ENCODE measurements at places on chromosomes 5 and 9.

- DNase-seq, result peak; percentile 9
Measured at GRCh38 chr5:73448463-73449136, at the start of gene FOXD1. Gene FOXD1 (minus strand): TSS chr5:73448777. CDS start chr5:73448362, 415 bp downstream.

GRCh38 chr5:162496100-162496808 is 428.7 kb downstream of the GABRG2 start:
- no peak for DNase-seq

DNA sequence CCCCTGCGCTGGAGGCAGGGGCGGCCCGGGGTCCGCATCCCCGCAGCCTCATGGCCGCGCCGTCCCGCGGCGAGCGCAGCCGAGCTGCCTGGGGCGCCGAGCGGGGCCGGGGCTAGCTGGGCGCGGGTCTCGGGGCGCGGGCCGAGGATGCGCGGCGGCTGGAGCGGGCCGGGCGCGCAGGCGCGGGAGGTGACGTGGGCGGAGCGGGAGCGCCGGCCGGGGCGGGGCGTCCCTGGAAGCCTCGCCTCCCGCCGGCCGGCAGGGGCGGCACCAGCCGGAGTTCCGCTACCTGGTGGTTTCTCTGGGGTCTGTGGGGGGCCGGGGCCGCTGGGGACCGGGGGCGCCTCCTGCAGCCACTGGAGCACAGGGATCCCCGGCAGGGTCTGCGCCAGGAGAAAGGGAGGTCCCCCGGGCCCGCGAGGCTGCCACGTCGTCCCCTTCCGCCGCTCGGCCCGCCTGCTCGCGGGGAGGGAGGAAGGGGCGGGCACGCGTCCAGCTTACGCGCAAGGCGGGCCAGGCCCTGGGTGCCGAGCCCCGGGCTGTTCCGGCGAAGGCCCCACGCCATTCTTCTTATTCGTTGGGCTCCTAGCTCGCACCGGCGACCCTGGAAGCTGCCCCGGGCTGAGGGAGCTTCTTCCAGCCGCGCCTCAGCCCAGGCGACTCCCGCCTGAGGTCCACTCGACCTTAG is at the start of gene LPCAT1:
Gene LPCAT1 (minus strand): TSS at position 168 of the 688 bp plus-strand sequence. CDS start 116 bp downstream, at position 52.
- DNase-seq, result peak; percentile 56

DNA sequence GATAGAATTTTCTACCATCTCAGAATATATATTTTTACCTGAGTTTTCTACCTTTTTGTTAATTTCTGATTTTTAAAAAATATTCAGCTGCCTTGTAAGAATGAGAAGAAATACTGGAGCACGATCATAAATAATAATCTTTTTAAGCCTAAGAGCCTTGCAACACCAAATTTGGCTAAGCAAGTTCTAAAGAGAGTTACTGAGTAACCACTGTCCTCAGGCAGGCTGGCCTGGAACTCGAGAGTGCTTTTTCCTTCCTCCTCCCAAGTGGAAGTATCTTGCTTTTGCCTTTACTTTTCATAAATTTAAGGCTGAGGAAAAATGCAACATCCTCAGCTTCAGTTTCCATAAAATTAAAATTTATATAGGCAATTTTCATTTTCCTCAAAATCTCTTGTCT is 21.0 kb downstream of the GLRX start:
- no peak for DNase-seq

GRCh38 chr5:126883564-126884245 is 106.8 kb downstream of the LMNB1 start:
- DNase-seq, result no peak

DNA sequence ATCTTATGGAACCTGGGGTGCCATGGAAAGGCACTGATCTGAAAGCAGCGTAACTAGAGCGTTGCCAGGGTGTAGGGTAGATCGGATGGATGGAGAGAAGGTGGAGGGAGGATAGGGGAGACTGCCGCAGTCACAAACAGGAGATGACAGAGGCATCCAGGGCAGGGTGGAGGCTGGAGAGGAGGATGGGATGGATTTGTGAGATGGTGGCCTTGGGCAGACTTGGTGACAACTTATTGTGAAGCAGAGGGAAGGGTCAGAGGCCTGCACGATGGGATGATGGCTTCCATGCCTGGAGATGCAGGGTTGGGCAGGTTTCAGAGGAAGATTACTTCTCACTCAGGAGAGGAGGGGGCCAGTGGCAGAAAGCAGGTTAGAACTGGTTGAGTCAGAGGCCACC is 2.4 kb downstream of the GLIPR2 start:
- DNase-seq, result no peak

- no peak for DNase-seq
Measured at GRCh38 chr9:14749741-14750211, 27.2 kb upstream of the CER1 start.

DNA sequence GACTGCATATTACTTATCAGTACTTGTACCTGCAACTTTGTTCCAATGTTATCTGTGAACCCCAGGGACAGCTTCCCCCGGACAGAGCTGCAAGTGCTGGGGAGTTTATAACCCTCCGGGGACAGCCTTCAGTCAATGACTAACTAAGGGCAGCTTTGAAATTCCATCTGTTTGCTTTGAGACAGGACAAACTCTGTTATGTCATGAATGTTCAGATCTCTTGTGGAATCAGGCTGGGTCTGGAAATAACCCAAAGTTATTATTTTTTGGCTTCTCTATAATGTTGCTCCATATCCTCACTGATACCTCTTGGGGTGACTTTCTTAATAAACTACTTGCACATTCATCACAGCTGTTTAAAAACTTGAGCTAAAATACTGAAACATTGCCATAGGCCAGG is 617.5 kb upstream of the TLE4 start:
- no peak for DNase-seq

DNA sequence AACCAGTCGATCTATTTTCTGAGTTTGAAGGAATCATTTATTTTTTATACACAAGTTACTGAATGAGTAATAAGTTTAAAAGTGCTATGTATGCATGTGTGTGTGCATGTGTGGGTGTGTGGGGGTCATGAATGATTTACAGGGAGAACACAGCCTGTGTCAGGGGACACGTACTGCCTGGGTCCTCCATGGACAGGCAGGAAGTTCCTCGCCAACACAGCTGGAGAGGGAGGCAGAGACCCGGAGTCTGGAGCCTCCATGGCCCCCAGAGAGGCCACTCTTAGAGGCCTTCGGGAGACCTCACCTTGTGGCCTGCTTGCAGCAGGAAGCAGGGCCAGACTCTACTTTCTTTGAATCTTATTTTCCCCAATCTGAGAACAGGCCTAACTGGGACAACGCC is 144.7 kb downstream of the GABBR2 start:
- DNase-seq, result no peak

- no peak for DNase-seq
Measured at GRCh38 chr5:148681157-148682057, 27.1 kb upstream of the HTR4 start.

DNA sequence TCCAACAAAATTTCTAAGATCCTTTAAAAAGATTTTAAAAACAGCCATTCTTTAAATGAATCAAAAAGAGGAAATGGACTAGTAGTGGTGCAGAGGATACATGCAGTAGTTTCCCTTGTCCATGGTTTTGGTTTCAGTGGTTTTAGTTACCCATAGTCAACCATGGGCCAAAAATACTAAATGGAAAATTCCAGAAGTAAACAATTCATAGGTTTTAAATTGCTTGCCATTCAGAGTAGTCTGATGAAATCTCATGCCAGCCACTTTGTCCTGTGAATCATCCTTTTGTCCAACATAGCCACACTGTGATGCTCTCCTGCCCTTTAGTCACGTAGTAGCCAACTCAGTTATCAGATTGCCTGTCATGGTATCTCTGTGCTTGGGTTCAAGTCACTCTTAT is 286.1 kb downstream of the ANXA1 start:
- DNase-seq, result no peak

GRCh38 chr5:169934990-169935389 is 45.3 kb downstream of the INSYN2B start:
- DNase-seq, result no peak

- no peak for DNase-seq
Measured at GRCh38 chr9:112262577-112262976, 70.8 kb downstream of the PTBP3 start.

DNA sequence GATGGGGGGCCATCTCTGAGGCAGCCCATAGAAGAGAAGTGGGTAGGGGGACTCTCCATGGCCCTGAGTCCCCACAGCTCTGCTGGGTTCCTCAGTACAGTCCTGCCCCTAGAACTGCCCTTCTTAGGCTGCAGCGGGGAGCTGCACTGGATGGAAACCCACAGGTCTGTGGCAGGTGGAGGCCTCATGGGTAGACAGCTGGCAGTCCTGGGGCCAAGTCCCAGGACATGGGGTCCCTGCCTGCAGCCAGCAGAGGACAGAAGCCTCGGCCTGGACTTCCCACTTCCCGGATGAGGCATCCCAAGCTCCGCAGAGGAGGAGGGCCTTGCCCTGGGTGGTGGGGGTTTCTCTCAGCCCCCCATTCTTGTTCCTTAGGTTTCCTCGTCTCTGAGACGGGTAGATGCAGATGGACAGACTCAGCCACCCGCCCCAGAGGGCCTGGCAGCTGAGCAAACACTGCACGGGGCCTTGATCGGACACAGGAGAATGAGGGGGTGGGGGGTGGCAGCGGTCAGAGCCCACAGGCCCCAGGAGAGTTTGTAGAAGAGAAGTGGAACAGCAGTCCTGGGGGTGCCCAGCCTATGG is 153.8 kb downstream of the C9orf50 start:
- no peak for DNase-seq

DNA sequence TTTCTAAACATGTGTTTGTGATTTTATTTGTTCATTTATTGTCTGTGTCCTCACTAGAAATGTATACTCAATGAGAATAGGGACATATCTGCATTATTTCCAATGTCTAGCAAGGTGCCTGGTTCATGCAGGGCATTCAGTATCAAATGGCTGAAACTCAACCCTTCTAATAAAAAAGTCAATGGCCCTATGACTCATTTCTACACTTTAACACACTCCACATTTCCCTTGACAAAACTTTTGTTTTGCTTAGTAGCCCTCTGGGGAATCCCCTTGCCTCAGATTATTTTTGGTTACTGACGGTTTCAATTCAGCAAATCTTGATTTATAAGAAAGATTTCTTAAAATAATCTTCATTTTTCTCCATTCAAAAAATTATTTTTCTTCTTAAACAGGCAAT is 206.0 kb upstream of the DMRTA1 start:
- no peak for DNase-seq

DNA sequence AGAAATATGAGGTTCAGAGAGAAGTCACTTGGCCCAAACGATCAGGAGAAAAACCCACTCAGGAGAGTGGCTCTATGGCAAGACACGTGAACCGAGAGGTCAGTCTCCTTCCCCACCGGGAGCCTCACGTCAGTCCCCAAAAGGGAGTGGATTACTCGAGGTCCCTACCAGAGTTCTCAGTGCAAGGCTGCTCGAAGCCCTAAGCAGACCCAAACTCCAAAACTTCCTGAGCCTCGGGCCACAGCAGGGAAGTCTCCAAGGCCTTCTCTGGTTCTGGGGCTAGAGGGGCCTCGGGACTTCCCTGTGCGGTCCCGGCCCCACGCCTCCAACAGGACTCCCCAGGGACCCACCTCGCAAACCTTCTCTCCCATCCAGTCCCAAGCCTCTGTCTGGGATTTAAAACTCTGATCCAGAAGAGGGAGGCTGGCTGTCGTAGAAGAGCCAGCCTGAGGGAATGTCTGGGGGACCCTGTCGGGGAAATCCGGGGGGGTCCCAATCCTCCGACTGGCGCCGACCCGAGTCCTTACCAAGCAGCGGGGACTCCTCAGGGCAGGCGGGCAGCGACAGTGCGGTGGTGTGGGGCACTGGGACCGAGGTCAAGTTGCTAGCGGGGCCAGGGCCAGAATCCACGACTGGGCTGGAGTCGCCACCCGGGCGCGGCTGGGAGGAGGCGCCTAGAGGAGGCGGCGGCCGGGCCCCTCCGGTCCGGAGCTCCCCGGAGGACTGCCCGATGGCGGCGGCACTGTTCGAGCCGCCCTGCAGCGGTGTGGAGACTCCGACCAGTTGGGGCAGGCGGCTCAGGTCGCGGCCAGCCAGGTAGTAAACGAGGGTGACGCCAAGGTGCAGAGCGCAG is 679 bp downstream of the B4GALT1 start:
- no peak for DNase-seq

- DNase-seq, result no peak
Measured at GRCh38 chr9:32423371-32423770, 38.9 kb downstream of the ACO1 start.
